ENCODE measurements at places on chromosomes 6 and 20. TPM values are rescaled to one million over a fixed set of nuclear protein-coding genes. Genes with fewer than 3 reads are reported as not detected.

DNA sequence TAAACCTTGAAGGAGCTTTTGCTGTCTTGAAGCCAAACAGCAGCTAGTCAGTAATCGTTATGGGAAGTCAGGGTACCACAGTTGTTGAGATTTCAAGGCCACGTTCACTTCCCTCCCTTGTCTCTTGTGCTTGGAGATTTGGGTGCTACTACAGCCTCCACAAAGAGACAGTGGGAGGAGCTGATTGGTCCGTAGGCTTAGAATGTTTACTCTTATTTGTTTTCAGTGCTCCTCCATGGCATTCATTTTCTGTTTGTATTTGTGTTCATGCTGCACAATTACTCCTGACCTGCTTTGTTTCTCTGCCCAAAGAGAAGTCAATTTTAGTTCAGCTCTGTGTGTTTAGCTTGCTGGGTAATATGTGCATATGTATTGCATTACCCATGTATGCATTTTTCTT, 147.7 kb downstream of the PRL start:
- peak; percentile 72 for DNase-seq

DNA sequence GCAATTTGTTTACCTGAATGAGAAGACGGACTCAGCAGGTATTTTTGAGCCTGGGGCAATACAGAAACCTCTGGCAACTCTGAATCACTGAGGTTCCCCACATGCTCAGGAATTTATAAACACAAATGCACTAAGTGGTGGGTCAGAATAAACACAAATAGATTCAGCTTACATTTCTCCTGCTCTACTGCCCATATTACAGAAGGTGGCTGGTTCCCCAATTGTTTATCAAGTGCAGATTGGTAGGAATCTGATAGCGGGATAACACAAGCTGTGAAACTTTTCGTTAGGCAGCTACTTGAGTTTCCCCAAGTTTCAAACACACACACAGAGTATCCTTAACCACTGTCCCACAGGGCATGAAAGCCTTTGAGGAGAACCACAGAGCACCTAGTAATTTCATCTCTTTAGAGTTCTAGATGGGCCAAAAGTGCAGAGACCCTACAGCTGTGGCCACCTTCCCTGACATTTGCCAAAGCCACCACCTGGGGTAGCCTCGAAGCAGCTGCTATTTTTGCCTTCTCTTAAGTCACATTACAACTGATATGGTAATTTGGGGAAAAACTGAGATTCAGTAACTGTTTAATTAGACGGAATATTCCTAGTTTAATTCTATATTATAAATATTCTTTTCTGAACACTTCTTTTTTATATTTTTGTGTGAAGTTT, 204.2 kb upstream of the PTCHD4 start:
- no peak for DNase-seq

GRCh38 chr20:47670913-47671312, 114.4 kb downstream of the SULF2 start:
- no peak for DNase-seq

DNA sequence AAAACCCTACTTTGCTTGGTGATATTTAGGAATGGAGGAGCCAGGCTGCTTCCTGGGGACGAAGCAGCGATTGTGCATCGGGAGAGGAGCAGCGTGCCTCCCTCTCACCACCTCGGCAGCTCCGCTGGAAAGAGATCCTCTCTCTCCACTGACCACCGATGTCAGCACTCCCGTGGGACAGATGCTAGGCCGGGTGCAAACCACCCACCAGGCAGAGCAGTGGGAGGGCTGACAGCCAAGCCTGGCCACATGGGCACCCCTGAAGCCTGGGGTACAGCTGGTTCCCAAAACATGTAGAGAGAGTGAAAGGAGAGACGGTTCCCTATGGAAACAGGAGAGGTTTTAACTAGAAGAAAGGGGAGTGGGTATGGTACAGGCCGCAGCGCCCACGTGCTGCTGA, 220.0 kb downstream of the ANKRD60 start:
- DNase-seq, result no peak

GRCh38 chr6:14671261-14671681, 553.7 kb downstream of the CD83 start:
- DNase-seq, result peak; percentile 44

DNA sequence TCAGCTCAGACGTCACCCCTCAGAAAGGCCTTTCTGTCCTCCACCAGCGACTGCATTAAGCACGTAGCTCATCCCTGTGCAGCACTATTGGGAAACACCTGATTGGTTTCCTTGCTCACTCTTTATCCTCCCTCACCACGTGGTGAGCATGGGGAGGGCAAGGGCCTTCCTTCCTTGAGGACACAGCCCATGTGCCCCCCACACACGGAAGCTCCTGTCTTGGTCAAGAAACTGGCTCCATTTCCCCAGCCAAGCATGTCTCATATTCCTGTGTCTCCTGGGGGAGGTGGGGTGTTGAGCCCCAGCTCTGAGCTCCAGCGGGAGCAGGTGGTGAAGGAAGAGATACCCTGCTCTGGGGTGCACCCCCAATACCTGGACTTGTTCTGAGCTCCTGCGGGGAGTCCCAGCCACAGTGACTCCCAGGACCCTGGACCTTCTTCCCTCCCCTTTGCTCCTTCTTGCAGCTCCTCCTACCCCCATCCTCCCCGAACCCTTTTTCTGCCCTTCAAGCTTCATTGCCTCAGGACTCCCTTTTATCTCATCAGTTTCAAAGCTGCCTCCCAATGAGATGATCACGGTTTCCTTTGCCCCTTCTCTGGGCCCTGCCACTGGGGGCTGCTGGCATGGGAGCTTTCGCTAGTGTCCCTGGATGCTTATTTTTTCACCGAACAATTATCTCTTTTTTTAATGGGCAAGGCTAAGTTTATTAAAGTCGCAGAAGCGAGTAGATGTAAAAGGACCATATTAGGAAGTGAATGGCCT, 230.1 kb downstream of the TFAP2C start:
- no peak for DNase-seq

GRCh38 chr6:31711233-31711632, 3.9 kb upstream of the LY6G6D start:
- DNase-seq, result no peak

DNA sequence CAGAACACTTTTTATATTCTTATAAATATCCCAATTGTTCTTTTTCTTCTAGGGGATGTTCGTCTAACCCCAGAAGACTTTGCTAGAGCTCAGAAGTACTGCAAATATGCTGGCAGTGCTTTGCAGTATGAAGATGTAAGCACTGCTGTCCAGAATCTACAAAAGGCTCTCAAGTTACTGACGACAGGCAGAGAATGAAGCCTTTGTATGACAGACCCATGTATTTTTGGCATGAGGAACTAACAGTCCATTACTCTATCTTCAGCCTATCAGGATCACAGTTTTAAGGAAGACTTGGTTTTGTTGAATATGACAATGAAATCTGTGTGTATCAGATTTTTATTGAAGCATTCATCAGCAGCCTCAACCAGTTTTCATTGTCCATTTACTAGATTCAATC, 71.4 kb downstream of the VTA1 start:
- no peak for DNase-seq

DNA sequence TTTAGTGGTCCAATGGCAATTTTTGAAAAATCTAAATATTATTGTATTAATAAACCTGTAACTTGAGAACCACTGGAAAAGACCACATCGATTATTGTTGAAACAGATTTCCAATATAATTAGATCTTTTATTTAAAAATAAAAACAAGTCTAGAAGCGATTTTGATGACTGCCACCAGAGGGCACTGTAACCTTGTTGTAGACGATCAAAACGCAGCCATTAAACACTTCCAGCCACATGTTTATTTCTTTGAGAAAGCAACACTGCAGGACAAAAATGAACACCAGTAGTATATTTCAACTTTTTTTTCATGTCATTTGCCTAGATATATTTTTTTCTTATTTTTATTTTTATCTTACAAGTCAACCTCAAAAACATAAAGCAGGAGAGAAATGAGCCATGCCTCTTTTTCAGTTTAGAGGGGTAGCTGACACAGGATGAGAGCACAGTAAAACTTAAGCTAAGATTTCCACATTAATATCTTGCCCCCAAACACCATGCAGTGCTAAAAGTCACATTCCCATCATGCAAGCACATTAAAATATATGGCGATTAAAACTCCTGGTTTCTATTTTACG, 115.4 kb downstream of the OPRM1 start:
- peak; percentile 52 for DNase-seq

DNA sequence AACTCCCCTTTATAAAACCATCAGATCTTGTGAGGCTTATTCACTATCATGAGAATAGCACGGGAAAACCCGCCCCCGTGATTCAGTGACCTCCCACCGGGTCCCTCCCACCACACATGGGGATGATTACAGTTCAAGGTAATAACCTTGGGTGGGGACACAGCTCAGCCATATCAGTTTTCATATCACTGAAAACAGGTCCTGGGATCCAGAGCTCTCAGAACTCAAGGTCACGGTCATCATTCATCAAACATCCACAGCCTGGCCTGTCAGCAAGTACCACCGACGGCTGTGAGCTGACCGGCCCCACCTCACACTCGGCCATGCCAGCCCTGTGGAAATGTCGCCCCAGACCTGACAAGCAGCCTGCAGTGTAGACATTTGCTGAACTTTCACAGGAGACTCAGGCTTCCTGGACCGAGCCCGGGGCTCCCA, 14.1 kb upstream of the FRMD1 start:
- DNase-seq, result no peak

DNA sequence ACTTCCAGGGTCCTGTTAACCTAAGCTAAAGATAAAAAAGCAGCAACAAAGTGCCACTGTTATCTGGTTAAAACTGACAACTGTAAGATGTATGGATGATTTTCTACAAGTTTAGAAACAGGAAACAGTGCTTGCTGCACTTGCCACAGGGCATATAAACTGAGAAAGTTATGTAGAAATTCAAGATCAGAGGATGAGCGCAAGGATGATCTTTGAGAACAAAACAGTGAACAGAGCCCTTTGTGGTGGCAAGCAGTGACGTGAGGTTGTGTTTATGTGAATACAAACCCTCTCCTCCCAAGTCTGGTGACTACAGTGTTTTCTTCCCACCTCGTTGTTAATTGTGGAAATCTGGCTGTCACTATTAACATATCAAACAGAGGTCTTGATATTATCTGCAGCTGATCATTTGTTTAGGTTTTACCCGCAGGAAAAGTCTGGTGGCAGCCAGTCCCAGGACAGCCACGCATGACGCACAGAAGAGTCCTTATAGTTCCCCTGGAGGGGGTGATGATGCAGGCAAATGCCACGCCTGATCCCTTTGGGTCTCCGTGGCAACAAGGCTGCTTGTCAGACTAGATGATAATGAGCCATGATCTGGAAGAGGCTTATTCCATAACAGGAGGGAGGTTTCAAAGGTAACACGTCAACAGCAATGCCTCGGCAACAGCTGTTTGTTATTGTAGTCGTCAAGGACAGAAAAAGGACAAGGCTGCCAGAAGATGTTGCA, 43.1 kb upstream of the TNFAIP3 start:
- no peak for DNase-seq

GRCh38 chr20:45965169-45966002, 6.6 kb downstream of the ZNF335 start:
- DNase-seq, result no peak

GRCh38 chr6:80357674-80358073, 251.2 kb downstream of the BCKDHB start:
- DNase-seq, result no peak

DNA sequence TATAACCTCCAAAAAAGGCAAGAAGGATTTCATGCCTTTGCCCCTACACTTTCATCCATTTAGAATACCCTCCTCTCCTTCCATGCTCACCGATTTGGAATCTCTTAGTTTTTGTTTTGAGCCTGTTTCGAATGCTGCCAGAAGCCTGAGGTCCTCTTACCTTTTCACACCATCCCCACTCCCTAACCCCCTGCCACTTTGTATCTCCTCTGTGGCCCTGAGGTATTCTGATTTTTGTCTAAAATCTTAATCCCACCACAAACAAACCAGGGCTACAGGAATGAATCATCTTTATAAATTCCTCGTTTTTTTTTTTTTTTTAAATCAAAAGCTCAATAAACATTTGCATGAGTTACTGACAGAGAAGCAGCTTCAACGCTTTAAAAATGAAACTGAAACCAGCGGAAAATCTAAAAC, 1.6 kb upstream of the RPS12 start:
- no peak for DNase-seq

- peak; percentile 9 for DNase-seq
Observed at GRCh38 chr6:107114926-107115694, at the start of gene BEND3. Gene BEND3 (minus strand): TSS chr6:107115515. CDS start chr6:107099285, 16,230 bp downstream.

GRCh38 chr20:671252-672030, 4.2 kb downstream of the SCRT2 start:
- no peak for DNase-seq

- DNase-seq, result no peak
Observed at GRCh38 chr6:138559143-138559542, 59.8 kb upstream of the NHSL1 start.

DNA sequence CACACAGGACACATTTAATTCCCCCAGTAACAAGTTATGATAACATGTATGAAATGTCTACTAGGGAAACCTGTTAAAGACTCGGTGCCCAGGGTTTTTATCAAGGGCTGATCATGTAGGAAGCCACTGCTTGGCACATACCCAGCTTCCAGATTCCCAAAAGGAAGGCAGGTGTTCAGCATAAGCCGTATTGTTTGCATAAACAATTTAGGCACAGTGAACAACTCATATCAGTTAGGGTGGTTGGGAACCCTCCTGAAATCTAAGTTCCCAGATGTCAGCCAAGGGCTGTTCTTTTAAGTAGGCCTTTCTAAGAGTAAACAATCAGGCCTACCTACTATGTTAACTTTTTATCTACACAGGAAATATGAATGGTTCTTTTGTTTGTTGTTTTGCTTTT, 74.1 kb downstream of the ASXL1 start:
- DNase-seq, result no peak

DNA sequence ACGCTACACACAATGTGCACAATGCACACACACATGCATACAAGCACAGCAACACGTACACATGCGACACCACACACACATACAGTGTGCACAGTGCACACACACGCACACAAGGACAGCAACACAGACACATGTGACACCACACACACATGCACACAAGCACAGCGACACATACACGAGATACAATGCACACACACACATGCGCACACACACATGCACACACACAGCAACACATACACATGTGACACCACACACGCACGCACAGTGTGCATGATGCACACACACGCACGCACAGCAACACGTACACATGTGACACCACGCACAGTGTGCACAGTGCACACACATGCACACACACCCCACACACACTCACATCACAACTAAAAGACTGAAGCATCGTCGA, 327.3 kb downstream of the THBS2 start:
- no peak for DNase-seq

DNA sequence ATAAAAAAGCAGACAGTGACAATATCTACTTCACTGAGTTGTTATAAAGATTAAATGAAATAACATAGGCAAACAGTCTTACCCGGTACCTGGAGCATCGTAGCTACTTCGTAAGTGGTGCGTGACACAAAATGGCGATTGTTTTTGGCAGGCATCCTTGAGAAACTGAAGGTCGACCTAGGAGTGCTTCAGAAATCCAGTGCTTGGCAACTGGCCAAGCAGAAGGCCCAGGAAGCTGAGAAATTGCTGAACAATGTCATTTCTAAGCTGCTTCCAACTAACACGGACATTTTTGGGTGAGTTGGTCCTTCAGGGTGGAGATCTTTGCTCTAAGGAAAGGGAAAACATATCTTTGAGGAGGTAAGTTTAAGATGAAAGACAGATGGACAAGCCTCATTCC, 4.8 kb downstream of the BPIFA2 start:
- no peak for DNase-seq

GRCh38 chr6:149895833-149896271, 2.1 kb downstream of the RAET1E start:
- peak; percentile 81 for DNase-seq

- DNase-seq, result no peak
Observed at GRCh38 chr6:117553142-117553541, 49.2 kb downstream of the GOPC start.

WFDC10B gene
- total RNA-seq, result not detected

RSPO4 gene
- not detected for total RNA-seq

DUSP22 gene
- total RNA-seq, result 6.8 TPM

RBM24 gene
- total RNA-seq, result 60.7 TPM

BFSP1 gene
- total RNA-seq, result 6.6 TPM

RAET1G gene
- total RNA-seq, result 1.2 TPM

FHL5 gene
- not detected for total RNA-seq
